Activated CD4-positive, alpha-beta memory T cell treated with anti-CD3 and anti-CD28 coated beads, Interleukin-2, amount 10 ng/mL, durations not matched to agents 7 days and 5 days (primary cell): ENCODE measurements at places on chromosomes 5 and 9. TPM values are rescaled to one million over a fixed set of nuclear protein-coding genes. Genes with fewer than 3 reads are reported as not detected.

The SGCD gene
- not detected for total RNA-seq

The PDCD1LG2 gene
- total RNA-seq, result 4.8 TPM

The ADCY2 gene
- not detected for total RNA-seq

The CDH12 gene
- total RNA-seq, result not detected

The PCDHA1 gene
- total RNA-seq, result not detected

The SPATA31E1 gene
- total RNA-seq, result not detected

The MTX3 gene
- total RNA-seq, result 22.8 TPM

The SPATA31A3 gene
- not detected for total RNA-seq

The LRRC14B gene
- total RNA-seq, result not detected

The RANBP17 gene
- not detected for total RNA-seq

The NUTM2F gene
- total RNA-seq, result not detected

The ARSI gene
- not detected for total RNA-seq

The SPAG8 gene
- 2.0 TPM for total RNA-seq

The FAM114A2 gene
- 28.5 TPM for total RNA-seq
